ENCODE measurements at places on chromosomes 16 and 17.

DNA sequence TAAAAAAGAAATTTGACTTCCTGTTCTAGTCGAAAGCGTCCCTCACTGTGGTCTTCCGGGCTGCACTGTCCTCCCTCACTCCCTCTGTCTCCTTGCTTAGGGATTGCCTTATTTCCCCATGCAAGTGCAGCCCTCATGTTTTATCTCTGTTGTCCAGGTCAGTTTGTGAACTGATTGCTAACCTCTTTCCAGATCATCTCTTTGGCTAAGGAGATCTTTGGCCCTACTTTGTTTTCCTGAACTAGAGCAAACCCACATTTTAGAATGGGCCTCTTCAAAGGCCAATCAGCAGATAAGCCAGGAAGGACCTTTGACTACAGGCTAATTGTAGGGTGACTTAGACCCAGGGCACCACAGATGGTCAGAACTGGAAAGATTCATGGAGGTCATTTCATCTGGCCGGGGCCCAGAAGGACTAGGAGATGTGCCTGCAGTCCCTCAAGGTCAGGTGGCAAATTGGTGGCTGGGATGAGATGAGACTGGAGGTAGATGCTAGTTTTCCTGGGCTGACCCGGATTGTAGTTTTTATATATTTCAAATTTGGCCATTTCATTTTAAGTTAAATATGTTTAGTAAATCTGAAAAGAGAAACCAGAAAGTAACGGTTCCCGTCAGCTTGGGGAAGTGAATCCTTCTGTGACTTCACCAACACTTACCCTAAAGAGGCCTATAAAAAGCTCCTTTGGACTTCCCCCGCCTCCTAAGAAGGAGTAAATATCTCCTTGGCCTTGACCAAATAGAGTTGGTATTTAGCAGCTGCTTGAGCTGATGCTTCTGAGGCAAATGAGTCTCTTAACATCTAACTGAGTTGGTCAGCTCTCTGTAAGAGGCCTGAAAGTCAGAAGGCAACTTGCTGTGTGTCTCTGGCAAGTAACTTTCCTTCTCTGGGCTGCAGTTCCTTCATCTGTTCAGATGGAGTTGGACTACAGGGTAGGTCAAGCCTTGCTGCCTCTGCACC lies 6.2 kb upstream of the SLC25A19 start:
- DNase-seq, result no peak

DNA sequence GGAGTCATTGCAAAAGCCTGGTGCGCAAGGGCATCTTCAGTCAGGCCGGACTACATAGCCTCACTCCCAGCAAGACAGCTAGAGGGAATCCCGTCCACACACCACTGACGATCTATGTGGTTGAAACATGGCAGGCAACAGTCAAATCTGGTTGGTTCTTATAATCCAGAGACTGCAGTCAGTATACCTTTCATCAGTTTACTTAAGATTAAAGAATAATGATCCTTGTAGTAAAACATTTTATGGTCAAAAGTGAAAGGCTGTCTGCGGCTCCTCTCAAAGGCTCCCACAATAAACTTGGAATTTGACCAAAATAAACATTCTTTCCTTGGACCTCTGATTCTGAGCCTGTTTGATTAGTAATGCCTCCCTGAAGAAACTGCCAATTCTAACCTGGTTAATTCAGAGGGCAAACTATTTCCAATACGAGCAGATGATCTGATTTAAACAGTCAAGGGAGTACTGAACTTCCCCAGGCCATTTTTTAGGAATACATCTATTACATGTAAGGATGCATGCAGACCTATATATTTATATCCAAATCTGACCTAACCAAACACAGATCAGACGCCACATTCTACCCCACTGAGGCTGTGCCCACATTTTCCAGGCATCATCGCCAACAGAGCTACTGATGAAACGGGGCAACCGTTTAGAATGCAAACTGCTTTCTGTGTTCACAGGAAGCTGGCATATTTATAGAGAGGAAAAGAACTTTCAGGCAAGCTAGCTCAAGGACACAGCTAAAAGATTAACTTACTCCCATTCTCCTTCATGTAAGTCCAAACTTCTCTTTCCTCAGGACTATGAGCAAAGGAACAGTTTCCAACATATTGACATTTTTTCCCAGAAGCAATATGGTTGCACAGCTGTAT lies 15.3 kb upstream of the TXNDC11 start:
- DNase-seq, result peak; percentile 50

- DNase-seq, result no peak
These were observed 504 bp downstream of the ZNF263 start for GRCh38 chr16:3283543-3284447.

GRCh38 chr17:67151717-67152116 lies 93.3 kb downstream of the HELZ start:
- no peak for DNase-seq

DNA sequence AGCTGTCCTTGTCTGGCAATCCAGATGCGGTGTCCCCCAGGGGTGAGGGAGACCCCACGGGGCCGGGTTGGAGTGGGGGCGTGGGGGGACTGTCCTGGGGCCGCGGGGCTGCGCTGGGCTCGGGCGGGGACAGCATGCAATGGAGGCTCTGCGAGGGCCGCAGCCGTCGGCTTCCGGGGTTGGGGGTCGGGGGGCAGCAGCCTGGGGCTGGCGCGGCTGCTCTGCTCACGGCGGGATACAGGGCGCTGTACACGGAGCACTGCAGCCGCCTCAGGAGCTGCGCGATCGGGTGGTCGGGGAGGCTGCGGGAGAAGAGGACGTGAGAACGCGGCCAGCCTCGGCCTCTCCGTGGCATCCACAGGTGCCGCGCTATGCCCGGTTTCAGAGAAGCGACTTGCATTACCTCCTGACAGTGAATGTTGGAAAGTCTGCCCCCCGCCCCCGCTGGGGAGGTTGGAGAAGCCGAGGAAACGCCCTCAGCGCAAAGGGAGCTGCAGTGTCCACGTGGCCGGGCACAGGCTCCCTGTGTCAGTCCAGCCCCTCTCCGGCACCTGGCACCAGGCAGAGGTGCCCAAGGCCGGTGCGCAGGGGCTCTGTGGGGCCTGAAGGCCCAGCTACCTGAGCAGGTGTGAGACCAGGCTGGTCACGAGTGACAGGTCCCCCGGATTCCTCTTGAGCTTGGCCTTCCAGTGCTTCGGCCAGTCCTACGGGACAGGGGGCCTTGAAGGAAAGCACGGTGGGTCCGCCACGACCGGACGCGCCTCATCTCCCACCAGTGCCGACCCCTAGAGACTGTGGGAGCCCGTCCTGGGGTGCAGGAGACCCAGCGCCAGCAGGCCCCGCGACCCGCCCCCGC lies 9.4 kb upstream of the SPATA2L start:
- DNase-seq, result no peak

- no peak for DNase-seq
These were observed 537 bp downstream of the PALB2 start for GRCh38 chr16:23640615-23640930.

- peak; percentile 87 for DNase-seq
These were observed 7.0 kb upstream of the ZFHX3 start for GRCh38 chr16:73054813-73055482.

- no peak for DNase-seq
These were observed 24.9 kb downstream of the LITAF start for GRCh38 chr16:11561856-11562255.

- DNase-seq, result no peak
These were observed 28.5 kb downstream of the NSMCE1 start for GRCh38 chr16:27239906-27240655.

- DNase-seq, result no peak
These were observed 8.3 kb downstream of the TSC2 start for GRCh38 chr16:2056077-2056476.

DNA sequence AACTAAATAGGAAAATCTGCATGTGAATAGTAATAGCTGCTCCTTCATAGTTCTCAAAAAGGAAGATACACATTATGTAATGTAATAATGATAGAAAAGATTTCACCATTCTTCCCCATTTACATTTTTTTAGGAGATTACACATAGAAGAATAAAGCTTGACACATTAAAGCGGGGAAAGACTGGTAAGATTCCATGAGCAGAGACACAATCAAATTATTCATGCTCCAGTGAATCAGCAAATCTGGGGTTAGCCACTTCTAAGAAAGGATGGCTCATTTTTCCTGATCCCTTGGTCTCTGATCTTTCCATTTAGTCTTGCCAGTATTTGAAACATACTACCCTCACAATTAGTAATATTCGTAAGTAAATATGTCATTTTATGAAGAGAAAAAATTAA lies 81.9 kb downstream of the CA4 start:
- DNase-seq, result no peak

DNA sequence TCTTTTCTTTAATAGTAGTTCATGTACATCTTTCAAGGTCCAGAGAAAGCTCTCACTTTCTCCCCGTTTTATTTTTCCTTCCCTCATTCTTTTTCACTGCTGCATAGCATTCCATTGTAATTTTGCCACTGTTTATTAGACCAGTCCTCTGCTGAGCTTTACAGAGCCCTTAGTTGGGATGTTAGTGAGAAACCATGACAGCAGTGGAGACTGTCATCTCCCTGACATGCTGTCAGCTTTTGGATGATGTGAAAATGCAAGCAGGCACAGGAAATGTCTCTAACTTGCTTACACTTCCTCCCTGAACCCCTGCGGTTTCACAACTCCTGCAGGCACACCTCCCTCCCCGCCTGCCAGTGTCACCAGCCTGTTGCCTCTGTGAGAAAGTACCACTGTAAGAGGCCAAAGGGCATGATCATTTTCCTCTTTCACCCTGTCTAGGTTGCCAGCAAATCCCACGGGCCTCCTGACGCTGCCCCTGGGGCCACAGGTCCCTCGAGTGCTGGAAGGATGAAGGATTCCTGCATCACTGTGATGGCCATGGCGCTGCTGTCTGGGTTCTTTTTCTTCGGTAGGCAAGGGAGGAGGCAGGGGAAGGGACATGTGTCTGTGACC lies at the start of gene ITGAL:
ITGAL (plus strand) TSS at position 415 of the 615 bp plus-strand sequence; CDS start at position 511, 96 bp downstream.
- no peak for DNase-seq

DNA sequence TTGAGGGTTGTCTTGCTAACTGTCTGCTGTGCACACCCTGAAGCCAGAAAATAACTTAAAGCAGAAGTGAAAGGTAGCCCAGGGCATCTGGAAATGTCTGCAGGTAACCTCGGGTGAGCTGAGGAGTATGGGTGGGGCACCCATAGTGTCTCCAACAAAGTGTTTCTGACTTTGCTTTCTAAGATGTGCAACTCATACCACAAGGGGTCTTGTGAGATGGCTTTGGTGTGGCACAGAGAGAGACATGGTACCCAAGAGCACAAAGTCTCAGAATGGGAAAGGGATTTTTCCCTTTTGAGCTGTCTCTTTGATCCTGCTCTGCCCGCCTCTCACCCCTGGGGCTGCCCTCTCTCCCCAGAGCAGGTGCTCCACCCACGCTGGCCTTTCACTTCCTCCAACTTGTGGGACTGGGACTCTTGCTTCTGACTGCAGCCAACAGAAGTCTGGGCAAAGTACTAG lies 6.9 kb downstream of the CHD9 start:
- DNase-seq, result no peak

GRCh38 chr17:17557796-17558195 lies 33.7 kb downstream of the PEMT start:
- no peak for DNase-seq

GRCh38 chr17:301681-302299 lies 50.8 kb downstream of the RPH3AL start:
- no peak for DNase-seq

GRCh38 chr16:68719993-68720489 lies 17.1 kb upstream of the CDH1 start:
- DNase-seq, result no peak

DNA sequence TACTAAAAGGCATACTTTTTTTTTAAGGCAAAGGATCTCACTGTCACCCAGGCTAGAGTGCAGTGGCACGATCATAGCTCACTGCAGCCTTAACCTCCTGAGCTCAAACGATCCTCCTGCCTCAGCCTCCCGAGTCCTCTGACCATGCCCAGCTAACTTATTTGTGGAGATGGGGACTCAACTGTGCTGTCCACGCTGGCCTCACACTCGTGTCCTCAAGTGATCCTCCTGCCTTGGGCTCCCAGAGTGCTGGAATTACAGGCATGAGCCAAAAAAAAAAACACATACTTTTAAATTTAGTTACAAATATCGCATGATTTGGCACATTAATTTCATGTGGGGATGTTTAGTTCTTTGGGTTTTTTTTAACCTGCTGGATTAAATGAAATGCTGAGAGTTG lies 207.7 kb upstream of the CHMP6 start:
- DNase-seq, result no peak

DNA sequence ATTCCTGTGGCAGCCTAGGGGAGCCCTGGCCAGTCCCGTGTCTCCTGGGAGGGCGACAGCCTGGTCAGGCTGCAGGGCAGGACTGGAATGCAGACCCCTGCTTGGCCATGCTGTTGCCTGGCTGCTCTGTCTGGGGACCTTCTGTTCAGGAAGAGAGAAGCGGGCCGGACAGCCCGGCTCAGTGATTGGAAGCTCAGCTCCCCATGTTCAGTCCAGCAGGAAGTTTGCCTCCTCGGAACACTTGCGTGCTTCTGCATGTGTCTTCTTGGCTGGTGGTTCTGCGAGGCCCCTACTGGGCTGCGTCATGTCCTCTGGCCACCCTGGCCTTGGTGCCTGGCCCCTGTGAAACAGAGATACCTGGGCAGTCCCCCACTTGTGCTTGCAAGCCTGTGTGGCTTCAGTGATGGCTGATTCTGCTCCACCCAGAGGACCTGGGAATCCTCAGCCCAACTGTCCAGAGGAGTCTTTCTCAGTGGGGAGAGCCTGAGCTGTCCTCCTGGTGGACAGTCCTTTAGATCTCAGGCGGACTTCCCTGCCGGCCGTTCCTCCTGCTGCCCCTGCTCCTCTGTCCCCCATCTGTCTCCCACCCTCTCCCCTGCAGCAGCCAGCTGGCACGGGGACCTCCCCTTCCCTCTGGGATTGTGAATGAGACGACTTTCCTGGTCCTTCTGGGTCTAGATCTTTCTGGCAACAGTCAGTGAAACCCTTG lies 279.5 kb downstream of the SEC14L1 start:
- no peak for DNase-seq

DNA sequence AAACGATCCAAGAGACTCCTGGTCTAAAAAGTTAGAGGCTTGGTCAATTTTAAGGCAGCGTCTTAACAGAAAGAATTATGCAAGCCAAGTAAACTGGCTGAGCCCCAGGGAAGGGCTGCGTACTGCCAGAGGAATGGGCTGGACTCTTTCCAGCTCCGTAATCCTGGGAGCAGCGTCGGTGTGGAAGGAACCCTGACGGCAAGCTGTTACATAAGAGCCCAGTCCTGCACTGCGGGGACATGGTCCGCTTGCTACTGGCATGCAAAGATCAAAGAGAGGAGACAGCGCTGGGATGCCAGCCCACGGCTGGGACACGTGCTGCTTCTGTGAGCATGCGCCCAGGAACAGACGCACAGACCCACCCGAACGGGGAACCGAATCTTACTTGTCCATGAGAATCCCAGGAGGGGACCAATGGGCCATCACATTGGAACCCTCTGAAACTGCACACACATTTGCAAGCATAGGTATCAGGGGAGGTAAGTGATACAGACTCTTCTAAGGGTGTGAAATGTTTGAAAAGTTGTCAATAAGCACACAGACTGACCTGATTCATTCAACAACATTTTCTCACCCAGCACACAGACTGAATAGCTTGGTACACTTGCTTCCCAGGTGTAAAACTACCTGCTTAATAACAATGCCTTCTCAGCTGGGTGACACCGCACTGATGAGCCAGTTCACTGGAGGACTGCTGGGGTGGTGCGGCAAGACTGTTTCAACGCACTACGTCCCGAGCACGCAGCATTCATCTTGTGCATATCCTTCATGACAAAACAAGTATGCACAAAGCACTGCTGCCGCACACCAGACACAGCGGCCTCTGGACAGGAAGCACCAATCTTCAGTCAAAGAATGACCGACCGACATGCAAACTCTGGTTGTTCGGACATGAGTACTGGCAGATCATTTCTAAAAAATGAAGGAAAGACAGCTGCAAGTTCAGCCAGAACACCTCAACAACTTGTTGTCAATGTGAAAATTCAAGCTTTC lies 94.9 kb downstream of the ANKRD11 start:
- DNase-seq, result no peak

GRCh38 chr17:79123988-79124387 lies 49.4 kb downstream of the ENGASE start:
- no peak for DNase-seq
